Adrenal gland (tissue), 19 donors: ENCODE measurements at places on chromosomes 1 and 21. TPM values are rescaled to one million over a fixed set of nuclear protein-coding genes. Genes with fewer than 3 reads are reported as not detected.

RIMKLA gene
- 0.16 TPM for polyA plus RNA-seq

TENT5C gene
- 0.72 TPM for polyA plus RNA-seq

KRTAP11-1 gene
- polyA plus RNA-seq: not detected

SLC45A1 gene
- 6.7 TPM for polyA plus RNA-seq

ADCY10 gene
- 0.24 TPM for polyA plus RNA-seq

DENND2D gene
- polyA plus RNA-seq: 39.9 TPM

TMEM82 gene
- polyA plus RNA-seq: not detected

TNFRSF8 gene
- not detected for polyA plus RNA-seq

S100A7A gene
- not detected for polyA plus RNA-seq
